ENCODE measurements at places on chromosomes 7 and 10.

DNA sequence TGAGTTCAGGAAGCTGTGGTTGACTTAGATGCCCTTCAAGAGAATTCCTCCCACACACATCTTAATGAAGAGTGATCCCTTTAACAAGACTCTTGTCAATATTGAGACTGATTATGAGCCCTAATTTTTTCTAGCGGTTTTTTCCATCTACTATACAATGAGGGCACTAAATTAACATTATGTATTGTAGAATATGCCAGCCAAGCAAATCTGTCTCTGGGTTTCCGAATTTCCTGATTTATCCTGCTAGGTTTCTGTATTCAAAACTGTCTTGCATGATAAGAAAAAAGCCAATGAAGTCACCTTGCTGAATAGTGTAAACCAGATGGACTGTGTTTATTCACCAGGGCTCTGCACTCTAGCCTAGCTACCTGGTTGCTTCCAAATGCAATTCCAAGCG lies 224.2 kb upstream of the KMT2E start:
- no peak for DNase-seq

GRCh38 chr10:93471110-93471651 lies 11.0 kb downstream of the MYOF start:
- peak; percentile 98 for DNase-seq

GRCh38 chr10:101708870-101709269 lies 13.9 kb upstream of the FBXW4 start:
- DNase-seq: no peak

GRCh38 chr10:102413806-102414561 lies 4.6 kb downstream of the PSD start:
- no peak for DNase-seq

DNA sequence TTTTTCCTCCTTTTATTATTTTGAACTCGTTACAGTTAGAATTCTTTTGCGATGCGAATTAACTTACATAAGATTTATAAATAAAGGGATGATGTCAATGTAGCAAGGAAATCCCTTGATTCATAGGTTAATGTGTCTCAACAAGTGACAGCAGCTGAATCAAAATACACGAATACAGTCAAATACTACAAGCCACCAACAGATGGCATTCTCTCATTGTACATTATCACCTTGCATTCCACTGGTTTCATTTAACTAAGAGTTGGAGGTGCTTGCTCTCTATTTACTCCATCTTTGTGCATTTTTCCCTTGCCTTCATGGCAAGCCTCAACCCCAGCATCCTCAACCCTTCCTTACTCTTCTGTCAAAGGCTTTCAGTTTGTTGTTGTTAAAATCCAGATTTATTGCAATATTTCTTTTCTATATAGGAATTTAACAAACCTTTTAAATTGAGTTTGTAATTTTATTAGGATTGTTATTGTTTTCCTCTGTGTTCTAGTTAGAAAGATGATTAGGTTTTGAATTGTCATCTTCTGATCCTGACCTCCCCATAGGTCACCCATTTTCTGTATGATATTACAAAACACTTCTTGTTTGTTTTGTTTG lies 78.3 kb downstream of the SLC25A40 start:
- DNase-seq: peak; percentile 67

- no peak for DNase-seq
These were observed 13.7 kb upstream of the SAMD8 start for GRCh38 chr10:75097666-75098285.
